ENCODE measurements at places on chromosomes 1 and 21. TPM values are rescaled to one million over a fixed set of nuclear protein-coding genes. Genes with fewer than 3 reads are reported as not detected.

The IFNGR2 gene
- 59.6 TPM for total RNA-seq

The TNFRSF8 gene
- not detected for total RNA-seq

The SLC25A34 gene
- 4.1 TPM for total RNA-seq

The SELP gene
- 0.41 TPM for total RNA-seq

The SLC30A10 gene
- total RNA-seq = 8.9 TPM

The APOBEC4 gene
- total RNA-seq = not detected

The CRYBG2 gene
- total RNA-seq = not detected

The PLEKHN1 gene
- total RNA-seq = not detected

The TFF1 gene
- not detected for total RNA-seq

The S100A8 gene
- 8.1 TPM for total RNA-seq

The MAP7D1 gene
- total RNA-seq = 245 TPM

The ARTN gene
- total RNA-seq = 0.88 TPM

The VTCN1 gene
- total RNA-seq = not detected

The KCNJ9 gene
- 77.4 TPM for total RNA-seq

The GBP7 gene
- not detected for total RNA-seq

The TRIM67 gene
- 2.0 TPM for total RNA-seq

The PODN gene
- total RNA-seq = 3.3 TPM

The DENND2C gene
- 1.7 TPM for total RNA-seq

The SLAMF1 gene
- total RNA-seq = not detected

The RNF186 gene
- not detected for total RNA-seq

The SPRR2G gene
- not detected for total RNA-seq

The CCDC181 gene
- total RNA-seq = 9.2 TPM

The GUCA2A gene
- not detected for total RNA-seq

The CLCA4 gene
- 5.0 TPM for total RNA-seq

The TEDDM1 gene
- total RNA-seq = not detected

The DHRS3 gene
- total RNA-seq = 27.5 TPM

The GBP3 gene
- total RNA-seq = 2.8 TPM

The KLF17 gene
- total RNA-seq = not detected

The GPR25 gene
- total RNA-seq = not detected

The CD101 gene
- 4.8 TPM for total RNA-seq

The SPATA17 gene
- 2.3 TPM for total RNA-seq

The MYCL gene
- 1.8 TPM for total RNA-seq

The SHISA4 gene
- 117 TPM for total RNA-seq

The SPATA45 gene
- not detected for total RNA-seq

The NBPF4 gene
- total RNA-seq = not detected

The TSPEAR gene
- total RNA-seq = not detected

The SUSD4 gene
- 53.4 TPM for total RNA-seq

The NOS1AP gene
- 60.4 TPM for total RNA-seq

The GNL2 gene
- 23.2 TPM for total RNA-seq

The KCNK1 gene
- total RNA-seq = 70.1 TPM

The INTS3 gene
- 66.0 TPM for total RNA-seq

The CYP2J2 gene
- 18.2 TPM for total RNA-seq

All from dorsolateral prefrontal cortex (tissue), 122 donors.